Activated CD8-positive, alpha-beta memory T cell treated with anti-CD3 and anti-CD28 coated beads, Interleukin-2, amount 10 ng/mL, durations not matched to agents 7 days and 5 days (primary cell): ENCODE measurements at places on chromosomes 4 and X.
A peak's percentile ranks its signal among the peaks of the same experiment; 100 is the strongest.

DNA sequence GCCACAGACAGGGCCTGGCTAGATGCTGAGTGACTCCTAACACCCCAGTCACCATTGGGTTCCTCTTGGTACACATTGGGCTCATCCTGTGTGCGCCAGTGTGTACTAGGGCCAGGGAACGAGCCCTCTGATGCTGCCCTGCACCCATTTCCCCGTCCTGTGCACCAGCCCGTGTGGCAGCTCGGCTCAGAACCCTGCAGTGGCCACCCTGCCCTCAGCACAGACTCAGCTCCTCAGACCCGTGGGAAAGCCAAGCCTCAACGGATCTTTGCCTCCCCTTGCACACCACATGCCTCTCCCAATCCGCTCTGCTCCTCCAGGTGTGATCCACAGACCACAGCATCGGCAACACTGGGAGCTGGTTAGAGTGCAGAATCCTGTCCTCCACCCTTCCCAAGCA lies 38.6 kb downstream of the EVC start:
- DNase-seq = no peak

- DNase-seq = no peak
Measured at GRCh38 chr4:97013711-97014110, 1129.6 kb downstream of the STPG2 start.

GRCh38 chr4:38136604-38137003 lies 176.4 kb downstream of the PTTG2 start:
- no peak for DNase-seq

GRCh38 chr4:148289740-148290139 lies 152.5 kb downstream of the NR3C2 start:
- DNase-seq = no peak

GRCh38 chrX:2592279-2592678 lies 91.5 kb upstream of the DHRSX start:
- DNase-seq = no peak

DNA sequence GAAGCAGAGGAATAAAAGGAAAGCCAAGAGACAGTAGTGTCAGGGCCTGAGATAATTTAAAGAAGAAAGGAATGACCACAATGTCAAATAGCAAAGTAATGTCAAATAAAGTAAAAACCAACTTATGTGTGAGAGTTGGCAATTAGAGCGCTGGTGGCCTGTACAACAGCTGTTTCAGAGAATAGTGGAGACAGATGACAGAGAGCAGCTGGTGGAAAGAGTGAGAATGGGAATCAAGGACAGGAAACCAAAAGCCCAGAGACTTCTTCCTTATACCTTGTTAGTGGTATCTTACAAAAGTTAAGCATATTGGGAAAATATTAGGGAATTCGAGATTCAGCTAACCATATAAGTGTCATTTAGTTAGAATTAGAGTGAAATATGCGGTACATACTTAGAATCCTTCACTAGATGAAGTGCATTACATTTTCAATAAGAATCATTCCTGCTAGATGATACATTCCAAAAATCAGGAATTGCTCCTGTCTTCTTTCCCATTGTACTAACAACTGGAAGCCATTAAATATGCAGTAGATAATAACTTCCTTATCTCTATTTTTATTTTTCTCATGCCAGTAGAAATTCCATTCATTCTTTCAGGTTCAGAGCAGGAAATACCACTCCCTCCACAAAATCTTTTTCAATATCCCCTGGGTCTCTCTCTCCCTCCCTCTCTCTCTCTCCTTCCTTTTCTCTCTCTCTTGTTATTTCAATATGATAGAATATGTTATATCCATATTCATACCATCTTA lies 525.4 kb downstream of the CENPC start:
- DNase-seq = no peak

DNA sequence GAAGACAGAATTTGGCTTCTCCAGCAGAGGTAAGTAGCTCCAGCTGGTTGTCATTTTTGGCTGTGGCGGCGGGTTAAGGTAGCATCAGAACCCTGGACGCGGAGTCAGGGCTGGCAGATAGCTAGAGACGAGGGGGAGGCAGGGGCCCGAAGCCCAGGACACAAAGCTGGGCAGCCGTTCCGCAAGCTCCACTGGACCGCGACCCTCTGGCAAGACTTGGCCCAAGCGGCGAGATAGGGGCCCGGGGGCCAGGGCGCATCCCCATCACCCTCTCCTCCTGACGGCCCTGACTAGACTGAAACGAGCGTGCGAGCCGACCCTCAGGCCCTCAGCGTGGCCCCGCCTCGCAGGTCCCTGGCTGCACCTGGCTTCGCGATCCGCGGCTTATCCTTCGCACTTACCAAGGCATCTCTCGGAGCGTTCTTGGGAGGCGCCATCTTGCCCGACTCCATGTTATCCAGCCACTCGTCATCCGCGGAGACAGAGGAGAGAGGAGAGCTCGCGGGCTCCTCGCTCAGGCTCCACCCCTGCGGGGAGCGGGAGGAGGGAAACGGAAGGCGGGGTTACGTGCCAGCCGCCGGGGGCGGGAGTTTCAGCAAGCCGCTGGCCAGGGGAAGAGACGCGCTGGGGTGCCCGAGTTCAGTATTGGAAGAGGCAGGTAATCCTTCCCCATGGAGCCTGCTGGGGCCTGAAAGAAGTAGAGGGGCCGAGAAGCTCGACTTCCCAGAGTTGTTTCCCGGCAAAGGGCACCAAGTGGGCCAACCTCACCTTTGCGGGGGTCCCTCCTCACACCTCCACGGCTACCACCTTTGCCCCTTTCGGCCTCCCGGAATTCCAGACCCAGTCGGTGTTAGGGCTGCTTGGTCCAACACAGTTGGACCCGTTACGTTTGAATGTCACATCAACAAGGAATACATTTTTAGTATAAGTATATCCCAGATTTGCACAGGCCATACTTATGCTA lies at the start of gene TAF9B:
TSS of gene TAF9B (minus strand) at position 491 of the 964 bp plus-strand sequence. CDS start at position 452, 39 bp downstream.
- peak; percentile 90 for DNase-seq

- no peak for DNase-seq
Measured at GRCh38 chr4:120281581-120281980, 214.9 kb upstream of the MAD2L1 start.

- no peak for DNase-seq
Measured at GRCh38 chrX:100070334-100070849, 339.7 kb downstream of the PCDH19 start.

- no peak for DNase-seq
Measured at GRCh38 chr4:183601381-183601780, 57.6 kb downstream of the RWDD4 start.

DNA sequence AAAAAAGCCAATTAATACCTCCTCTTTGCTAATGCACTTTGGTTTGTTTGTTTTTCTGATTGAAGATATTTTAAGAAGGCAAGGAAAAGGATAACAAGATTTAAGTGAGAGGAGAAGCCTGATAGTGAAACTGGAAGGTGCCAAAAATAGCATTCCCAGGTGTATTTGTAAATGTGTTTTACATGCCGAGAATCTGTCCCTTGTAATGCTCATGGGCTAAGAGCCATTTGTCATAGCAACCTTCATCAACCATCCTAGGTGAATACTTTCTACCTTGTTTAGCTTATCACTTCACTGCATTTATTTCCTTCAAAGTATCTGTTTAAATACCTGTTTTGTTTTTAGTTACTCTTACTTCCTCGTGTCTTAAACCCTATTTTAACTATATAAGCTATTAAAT lies 127.8 kb downstream of the KCTD8 start:
- DNase-seq = no peak

GRCh38 chr4:69649629-69650028 lies 3.4 kb downstream of the UGT2A1 start:
- no peak for DNase-seq

- no peak for DNase-seq
Measured at GRCh38 chr4:150323406-150324325, 245.4 kb downstream of the DCLK2 start.

DNA sequence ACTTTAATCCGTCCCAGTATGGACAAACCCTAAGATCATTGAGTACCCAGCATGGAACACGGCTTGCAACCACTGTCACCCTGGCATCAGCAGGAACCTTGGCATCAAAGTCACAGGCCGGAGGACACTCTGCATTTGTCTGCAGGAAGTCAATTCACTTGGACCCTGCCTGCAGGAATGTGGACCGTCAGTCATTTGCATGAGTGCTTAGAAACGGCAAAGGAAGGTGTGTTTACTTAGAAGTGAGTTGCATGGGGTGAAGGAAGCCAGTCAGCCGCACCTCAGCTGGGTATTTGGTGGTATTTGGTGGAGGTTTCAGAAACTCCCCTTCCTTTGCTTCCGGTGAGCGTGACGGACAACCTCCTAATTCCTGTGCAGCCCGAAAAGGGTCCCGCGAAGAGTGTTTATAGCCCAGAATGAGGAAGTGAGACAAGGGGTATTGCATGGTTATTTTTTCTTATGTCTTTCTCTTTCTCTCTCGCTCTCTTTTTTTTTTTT lies 15.5 kb downstream of the P2RY8 start:
- DNase-seq = peak; percentile 92

- DNase-seq = no peak
Measured at GRCh38 chr4:81399306-81400086, 72.2 kb downstream of the RASGEF1B start.

DNA sequence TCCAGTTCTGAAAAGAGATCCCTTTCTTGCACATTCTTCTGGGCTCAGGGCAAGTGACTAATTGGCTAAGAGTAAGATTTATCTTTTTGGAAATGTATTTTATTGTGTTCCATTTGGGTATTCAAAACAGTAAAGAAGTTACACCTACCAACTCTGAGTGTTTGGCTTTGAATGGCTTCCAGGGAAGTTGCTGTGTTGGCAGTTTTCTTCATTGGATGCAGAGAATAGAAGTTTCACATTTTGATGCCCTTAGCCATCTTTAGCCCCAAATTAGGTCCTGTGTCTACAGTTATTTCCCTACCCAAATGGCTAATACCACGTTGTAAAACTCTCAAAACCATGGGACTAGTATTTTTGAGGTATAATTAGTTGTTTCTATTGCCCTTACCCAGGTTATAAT lies 29.7 kb upstream of the MORC4 start:
- no peak for DNase-seq

GRCh38 chrX:109782994-109783700 lies 50.1 kb upstream of the ACSL4 start:
- DNase-seq = peak; percentile 40

DNA sequence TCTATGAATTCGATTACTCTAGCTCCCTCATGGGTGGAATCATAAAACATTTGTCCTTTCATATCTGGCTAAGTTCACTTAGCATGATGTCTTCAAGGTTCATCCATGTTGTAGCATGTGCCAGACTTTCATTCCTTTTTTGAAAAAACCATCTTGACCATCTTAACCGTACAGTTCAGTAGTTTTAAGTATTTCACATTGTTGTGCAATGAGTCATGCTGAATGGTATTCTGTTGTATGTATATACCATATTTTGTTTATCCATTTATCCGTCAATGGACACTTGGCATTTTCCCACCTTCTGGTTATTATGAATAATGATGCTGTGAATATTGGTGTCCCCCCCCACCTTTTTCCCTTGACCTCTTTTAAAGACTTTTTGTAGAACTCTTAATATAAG lies 72.4 kb upstream of the TLR2 start:
- no peak for DNase-seq
